Activated CD4-positive, alpha-beta T cell treated with anti-CD3 and anti-CD28 coated beads for 36 hours (primary cell): ENCODE measurements at places on chromosomes 3 and 15.

GRCh38 chr15:96130734-96131133 is 199.8 kb upstream of the NR2F2 start:
- H3K27me3 ChIP-seq: peaks cover 10% of the 10 kb centered on the region
- DNase-seq: no peak
- no peaks in the 10 kb centered on the region for H3K36me3 ChIP-seq
- H3K27ac ChIP-seq: no peak overlapping the region

DNA sequence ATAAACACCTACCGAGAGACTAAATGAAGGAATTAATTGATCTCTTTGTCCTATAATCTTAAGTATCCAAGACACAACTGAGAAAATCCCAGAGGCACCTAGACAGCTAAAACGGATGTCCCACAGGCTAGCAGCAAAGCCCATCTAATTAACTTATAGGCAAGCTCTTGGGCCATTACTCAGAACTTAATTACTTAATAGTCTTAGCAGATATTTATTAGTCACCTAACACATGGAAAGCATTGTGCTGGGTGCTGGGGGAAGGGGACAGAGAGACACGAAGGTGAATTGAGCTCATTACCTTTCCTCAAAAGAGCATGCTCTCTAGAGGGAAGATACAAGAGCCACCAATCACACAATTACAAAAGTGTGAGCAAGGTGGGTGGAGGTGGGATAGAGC is 189.8 kb upstream of the PROK2 start:
- peaks cover 15% of the 10 kb centered on the region for H3K27me3 ChIP-seq
- H3K4me3 ChIP-seq: no peak overlapping the region
- DNase-seq: no peak
- H3K27ac ChIP-seq: no peak overlapping the region
- peaks cover 26% of the 10 kb centered on the region for H3K4me1 ChIP-seq

GRCh38 chr15:74604983-74605794 is 10.4 kb upstream of the CLK3 start:
- H3K27me3 ChIP-seq: no peaks in the 10 kb centered on the region
- no peaks in the 10 kb centered on the region for H3K4me1 ChIP-seq
- H3K4me3 ChIP-seq: no peak overlapping the region
- no peak for DNase-seq

GRCh38 chr3:191762323-191762960 is 301.5 kb downstream of the PYDC2 start:
- H3K4me3 ChIP-seq: no peak overlapping the region
- no peaks in the 10 kb centered on the region for H3K4me1 ChIP-seq
- no peaks in the 10 kb centered on the region for H3K36me3 ChIP-seq
- H3K27me3 ChIP-seq: no peaks in the 10 kb centered on the region
- no peak for DNase-seq

GRCh38 chr15:79296583-79296982 is 14.1 kb downstream of the ANKRD34C start:
- peaks cover 18% of the 10 kb centered on the region for H3K27me3 ChIP-seq
- no peaks in the 10 kb centered on the region for H3K36me3 ChIP-seq
- H3K4me1 ChIP-seq: no peaks in the 10 kb centered on the region
- peak; percentile 18 for DNase-seq
- H3K4me3 ChIP-seq: no peak overlapping the region
- no peak overlapping the region for H3K27ac ChIP-seq

- no peaks in the 10 kb centered on the region for H3K36me3 ChIP-seq
- no peak overlapping the region for H3K27ac ChIP-seq
- no peak for DNase-seq
- H3K27me3 ChIP-seq: no peaks in the 10 kb centered on the region
- no peak overlapping the region for H3K4me3 ChIP-seq
- H3K4me1 ChIP-seq: peaks cover 1% of the 10 kb centered on the region
These were observed 216.2 kb downstream of the STT3B start for GRCh38 chr3:31748933-31749295.

DNA sequence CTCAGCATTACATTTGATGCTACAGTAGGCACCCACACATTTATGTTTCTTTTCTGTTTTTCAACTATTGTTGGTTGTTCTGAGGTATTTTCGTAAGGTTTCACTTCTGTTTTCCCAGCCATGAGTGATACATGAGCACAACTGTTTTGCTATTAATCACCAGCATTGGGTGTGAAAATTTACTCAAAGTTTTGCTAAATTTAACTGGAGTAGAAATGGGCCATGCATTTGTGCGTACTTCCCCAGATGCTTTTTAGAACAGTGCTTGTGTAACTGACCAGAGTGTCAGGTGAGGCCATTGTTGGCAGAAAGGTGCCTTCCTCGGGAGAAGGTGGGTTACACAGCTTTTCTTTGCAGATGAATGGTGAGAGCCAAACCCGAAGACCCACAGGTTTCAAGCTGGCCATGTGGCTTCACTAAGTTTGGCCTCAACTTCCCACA is 70.4 kb downstream of the ST6GAL1 start:
- peak overlapping the region; percentile 27 for H3K4me3 ChIP-seq
- H3K27me3 ChIP-seq: no peaks in the 10 kb centered on the region
- peaks cover 66% of the 10 kb centered on the region for H3K4me1 ChIP-seq
- H3K36me3 ChIP-seq: peaks cover 38% of the 10 kb centered on the region
- peak overlapping the region; percentile 89 for H3K27ac ChIP-seq
- DNase-seq: peak; percentile 54

DNA sequence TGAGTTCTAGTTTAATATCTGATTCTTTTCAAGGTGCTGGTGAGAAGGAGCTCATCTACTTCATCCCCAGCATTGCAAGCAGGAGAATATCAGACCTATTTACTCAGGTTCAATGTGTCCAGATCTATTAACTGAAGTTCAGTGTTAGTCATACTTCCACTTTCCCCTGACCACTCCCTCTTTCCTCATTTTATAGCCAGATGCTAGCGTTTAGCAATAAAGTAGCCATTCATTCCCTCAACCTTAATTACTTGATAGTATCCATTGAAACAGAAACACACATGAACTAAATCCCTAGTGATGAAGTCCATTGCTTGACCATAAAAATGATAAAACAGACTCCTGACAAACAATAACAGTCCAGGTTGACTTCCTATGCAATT is 60.0 kb downstream of the RPL22L1 start:
- no peak for DNase-seq
- H3K4me3 ChIP-seq: no peak overlapping the region
- peaks cover 6% of the 10 kb centered on the region for H3K27me3 ChIP-seq
- H3K4me1 ChIP-seq: peaks cover 4% of the 10 kb centered on the region
- H3K36me3 ChIP-seq: no peaks in the 10 kb centered on the region

DNA sequence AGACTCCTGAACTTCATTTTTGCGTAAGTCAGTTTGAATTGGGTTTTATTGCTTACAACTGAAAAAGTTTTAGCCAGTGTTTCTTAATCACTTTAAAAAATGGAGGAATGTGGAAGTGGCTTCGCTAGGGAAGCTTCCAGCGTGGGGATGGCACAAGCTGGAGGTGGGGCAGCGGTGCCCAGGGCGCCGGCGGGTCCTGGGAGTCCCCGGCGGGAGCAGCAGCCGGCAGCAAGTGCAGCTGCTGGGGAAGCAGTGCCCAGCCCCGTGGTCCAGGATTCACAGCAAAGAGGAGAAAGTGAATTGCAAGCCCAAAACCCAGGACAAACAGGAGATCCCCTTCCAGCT is 301.8 kb upstream of the PROK2 start:
- H3K27me3 ChIP-seq: no peaks in the 10 kb centered on the region
- H3K4me3 ChIP-seq: no peak overlapping the region
- H3K36me3 ChIP-seq: no peaks in the 10 kb centered on the region

GRCh38 chr3:188807006-188807405 is 364.8 kb upstream of the TPRG1 start:
- peaks cover 17% of the 10 kb centered on the region for H3K36me3 ChIP-seq
- H3K27me3 ChIP-seq: no peaks in the 10 kb centered on the region
- DNase-seq: no peak
- H3K4me3 ChIP-seq: no peak overlapping the region

DNA sequence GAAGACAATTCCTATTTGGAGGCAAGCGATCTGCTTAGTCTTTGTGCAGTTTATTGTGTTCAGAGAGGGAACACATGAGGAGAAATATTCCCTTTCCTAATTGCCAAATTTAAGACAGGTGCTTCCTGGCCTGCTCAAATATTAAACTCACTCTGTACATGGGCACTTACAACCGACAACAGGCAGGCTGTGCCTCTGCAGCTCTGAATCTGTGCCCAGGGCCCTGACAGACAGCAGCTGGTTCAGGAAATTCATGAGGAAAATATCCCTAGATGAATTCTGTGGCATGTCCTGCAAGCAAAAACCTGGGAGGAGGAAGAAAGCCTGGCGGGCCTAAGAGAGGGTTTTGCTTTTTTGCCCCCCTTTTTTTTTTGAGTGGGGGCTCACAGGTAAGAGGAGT is 169.3 kb upstream of the TRIM42 start:
- H3K27ac ChIP-seq: no peak overlapping the region
- H3K36me3 ChIP-seq: no peaks in the 10 kb centered on the region
- no peaks in the 10 kb centered on the region for H3K4me1 ChIP-seq
- DNase-seq: no peak
- H3K4me3 ChIP-seq: no peak overlapping the region

DNA sequence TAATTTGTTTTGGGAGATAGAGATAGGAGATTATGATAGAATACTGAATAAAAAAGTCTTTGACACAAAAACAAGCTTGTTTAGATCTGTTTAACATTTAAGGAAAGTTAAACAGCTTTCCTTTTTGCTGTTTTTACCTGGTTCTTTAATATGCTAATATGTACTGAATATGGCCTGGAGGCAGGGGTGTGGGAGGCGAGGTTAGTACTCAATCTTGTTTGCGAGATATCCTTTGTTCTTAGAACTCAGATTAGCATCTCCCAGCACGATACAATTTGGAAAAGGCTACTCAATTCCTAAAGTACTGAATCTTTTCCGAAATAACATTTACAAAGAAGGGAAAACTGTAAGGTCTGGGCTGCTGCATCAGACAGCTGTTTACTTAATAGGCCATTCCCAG is 40.8 kb upstream of the ST3GAL6 start:
- DNase-seq: no peak
- H3K36me3 ChIP-seq: no peaks in the 10 kb centered on the region
- H3K4me1 ChIP-seq: no peaks in the 10 kb centered on the region
- H3K4me3 ChIP-seq: no peak overlapping the region

- no peak overlapping the region for H3K27ac ChIP-seq
- no peak overlapping the region for H3K4me3 ChIP-seq
- no peaks in the 10 kb centered on the region for H3K36me3 ChIP-seq
- H3K27me3 ChIP-seq: peaks cover 38% of the 10 kb centered on the region
- no peak for DNase-seq
- no peaks in the 10 kb centered on the region for H3K4me1 ChIP-seq
These were observed 13.1 kb upstream of the TFG start for GRCh38 chr3:100696161-100696560.

- H3K4me1 ChIP-seq: peaks cover 11% of the 10 kb centered on the region
- H3K27ac ChIP-seq: no peak overlapping the region
- no peaks in the 10 kb centered on the region for H3K36me3 ChIP-seq
- no peak overlapping the region for H3K4me3 ChIP-seq
- DNase-seq: no peak
- no peaks in the 10 kb centered on the region for H3K27me3 ChIP-seq
These were observed 83.6 kb downstream of the RAP2B start for GRCh38 chr3:153245661-153246060.

GRCh38 chr3:134485075-134485717 is 589 bp downstream of the ANAPC13 start:
- no peaks in the 10 kb centered on the region for H3K27me3 ChIP-seq
- H3K4me3 ChIP-seq: peak overlapping the region; percentile 92
- peaks cover 45% of the 10 kb centered on the region for H3K4me1 ChIP-seq

GRCh38 chr3:88057630-88058305 is 1.0 kb downstream of the CGGBP1 start:
- DNase-seq: no peak
- H3K27ac ChIP-seq: peak overlapping the region; percentile 92
- H3K4me1 ChIP-seq: peaks cover 45% of the 10 kb centered on the region
- H3K27me3 ChIP-seq: no peaks in the 10 kb centered on the region
- H3K36me3 ChIP-seq: peaks cover 41% of the 10 kb centered on the region
- peak overlapping the region; percentile 94 for H3K4me3 ChIP-seq

GRCh38 chr3:87088993-87089841 is 98.3 kb upstream of the VGLL3 start:
- no peaks in the 10 kb centered on the region for H3K36me3 ChIP-seq
- peak overlapping the region; percentile 39 for H3K27ac ChIP-seq
- DNase-seq: peak; percentile 34
- peak overlapping the region; percentile 64 for H3K4me3 ChIP-seq

GRCh38 chr15:60563539-60564404 is 84.8 kb upstream of the ICE2 start:
- peaks cover 66% of the 10 kb centered on the region for H3K4me1 ChIP-seq
- H3K4me3 ChIP-seq: no peak overlapping the region

DNA sequence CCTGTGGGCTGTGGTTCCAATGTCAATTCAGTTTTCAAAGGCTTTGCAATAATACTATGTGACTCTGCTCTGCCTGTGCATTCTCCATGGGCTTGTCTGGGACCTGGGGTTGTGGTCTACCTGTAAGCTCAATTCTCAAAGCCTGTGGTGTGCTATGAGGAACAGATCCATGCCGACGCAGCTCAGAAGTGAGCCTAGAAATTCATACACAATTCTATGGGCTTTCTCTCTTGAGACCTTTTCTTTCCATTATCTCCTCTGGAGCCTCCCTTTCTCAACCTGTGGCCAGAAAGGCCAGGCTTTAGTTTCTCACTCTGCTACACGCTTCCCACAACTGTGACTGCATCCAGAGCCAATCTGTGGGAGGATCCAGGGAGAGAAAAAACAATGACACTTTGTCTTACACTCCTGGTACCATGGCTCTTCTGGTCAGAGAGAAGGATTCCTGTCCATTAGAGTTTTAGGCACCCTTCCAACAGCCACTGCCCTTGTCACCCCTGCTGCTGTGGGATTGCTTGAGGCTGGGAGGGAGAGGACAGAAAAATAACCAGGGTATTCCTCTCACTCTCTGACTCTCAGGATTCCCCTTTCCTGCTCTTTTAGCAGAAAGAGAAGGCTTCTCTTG is 34.1 kb upstream of the KLF13 start:
- no peak overlapping the region for H3K27ac ChIP-seq
- no peaks in the 10 kb centered on the region for H3K4me1 ChIP-seq
- no peaks in the 10 kb centered on the region for H3K36me3 ChIP-seq
- H3K4me3 ChIP-seq: no peak overlapping the region

DNA sequence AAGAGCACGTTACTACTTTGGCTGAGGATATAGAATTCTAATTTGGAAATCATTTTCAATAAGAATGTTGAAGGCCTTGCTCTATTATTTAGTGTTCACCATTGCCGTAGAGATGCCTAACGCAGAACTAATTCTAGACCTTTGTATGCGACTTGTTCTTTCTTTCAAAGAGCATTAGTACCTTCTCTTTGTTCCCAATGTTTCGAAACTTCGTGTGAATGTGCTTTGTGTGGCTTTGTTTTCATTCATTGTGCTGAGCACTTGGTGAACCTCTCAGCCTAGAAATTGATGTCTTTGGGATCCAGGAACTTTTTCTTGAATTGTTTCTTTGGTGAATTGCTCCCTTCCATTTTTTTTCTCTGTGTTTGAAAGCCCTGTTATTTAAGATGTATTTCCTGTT is 19.8 kb upstream of the PCSK6 start:
- H3K4me1 ChIP-seq: no peaks in the 10 kb centered on the region
- no peak overlapping the region for H3K4me3 ChIP-seq
- H3K27ac ChIP-seq: no peak overlapping the region

DNA sequence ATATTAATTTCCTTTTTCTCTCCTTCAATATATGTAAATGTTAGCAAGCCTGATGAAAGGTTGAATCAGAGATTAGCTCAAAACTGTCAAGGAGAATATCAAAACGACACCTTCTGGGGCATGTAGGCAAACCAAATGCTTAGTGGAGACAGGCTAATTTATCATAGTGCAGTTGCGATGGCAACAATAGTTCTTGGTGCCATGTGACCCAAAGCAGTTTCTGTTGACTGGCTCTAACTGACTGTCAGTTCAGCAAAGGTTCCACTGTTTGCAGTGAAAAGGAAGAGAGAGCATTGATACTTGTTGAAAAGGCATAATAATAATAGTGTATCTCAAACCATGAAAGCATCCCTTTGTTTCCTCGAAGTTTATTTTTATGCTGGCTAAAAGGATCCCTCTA is 513.9 kb downstream of the NLGN1 start:
- DNase-seq: no peak
- H3K4me1 ChIP-seq: no peaks in the 10 kb centered on the region
- H3K27ac ChIP-seq: no peak overlapping the region
- no peaks in the 10 kb centered on the region for H3K36me3 ChIP-seq
- H3K4me3 ChIP-seq: no peak overlapping the region
